ENCODE measurements at places on chromosomes 2 and 18.

GRCh38 chr2:188811522-188811921 lies 162.7 kb upstream of the COL3A1 start:
- no peak for DNase-seq

- no peak for DNase-seq
Measured at GRCh38 chr18:70720607-70721006, 431.8 kb downstream of the SOCS6 start.

- DNase-seq = no peak
Measured at GRCh38 chr18:35028536-35028935, 12.7 kb upstream of the MAPRE2 start.

- no peak for DNase-seq
Measured at GRCh38 chr2:102106133-102106556, 36.4 kb upstream of the IL1R1 start.

GRCh38 chr2:105776560-105776928 lies 31.8 kb downstream of the NCK2 start:
- DNase-seq = no peak

DNA sequence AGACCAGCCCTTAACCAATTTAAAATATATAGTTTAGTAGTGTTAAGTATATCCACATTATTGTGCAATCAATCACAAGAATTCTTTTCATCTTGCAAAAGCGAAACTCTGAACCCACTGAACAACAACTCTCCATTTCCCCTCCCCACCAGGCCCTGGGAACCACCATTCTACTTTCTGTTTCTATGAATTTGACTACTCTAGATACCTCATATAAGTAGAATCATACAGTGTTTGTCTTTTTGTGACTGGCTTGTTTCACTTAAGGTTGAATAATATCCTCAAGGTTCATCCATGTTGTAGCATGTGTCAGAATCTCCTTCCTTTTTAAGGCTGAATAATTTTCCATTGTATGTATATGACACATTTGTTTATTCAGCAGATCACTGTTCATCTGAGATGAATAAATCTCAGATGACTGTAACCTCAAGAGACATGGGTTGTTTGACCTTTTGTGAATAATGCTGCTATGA lies 8.1 kb upstream of the SOS1 start:
- no peak for DNase-seq
